Esophagus squamous epithelium (tissue), 5 donors: ENCODE measurements at places on chromosomes 2 and 18.
A peak's percentile ranks its signal among the peaks of the same experiment; 100 is the strongest.

DNA sequence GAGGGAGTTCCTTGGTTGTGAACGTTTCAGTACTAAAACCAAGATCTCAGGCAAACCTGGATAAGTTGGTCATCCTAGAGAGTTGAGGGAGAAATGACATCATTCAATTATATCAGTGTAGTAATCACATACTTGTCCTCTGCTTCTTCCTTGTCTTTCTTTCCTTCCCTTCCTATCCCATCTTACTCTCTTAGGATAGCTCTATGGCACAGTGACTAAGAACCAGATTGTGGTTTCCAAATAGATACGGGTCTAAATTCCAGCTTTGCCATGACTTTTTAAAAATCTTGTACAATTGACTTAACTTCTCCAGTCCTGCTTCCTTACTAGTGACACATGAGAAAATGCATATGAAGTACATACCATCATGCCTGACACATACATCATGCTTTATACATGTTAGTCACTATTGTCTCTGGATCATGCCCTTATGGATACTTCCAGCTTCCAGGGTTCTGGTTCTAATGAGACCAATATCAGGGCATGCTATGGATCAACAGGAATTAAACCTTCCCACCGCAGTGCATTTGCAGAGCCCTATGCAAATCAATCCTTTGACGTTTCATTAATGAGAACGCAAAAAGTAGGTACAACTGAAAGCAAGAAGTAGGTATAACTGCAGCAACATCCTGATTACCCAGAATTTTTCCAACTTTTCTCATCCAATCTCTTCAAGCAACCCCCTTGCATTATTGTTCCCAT lies 168.0 kb upstream of the KLF7 start:
- peaks cover 61% of the 10 kb centered on the region for H3K4me1 ChIP-seq
- H3K4me3 ChIP-seq: no peak overlapping the region
- H3K36me3 ChIP-seq: no peaks in the 10 kb centered on the region
- H3K27me3 ChIP-seq: no peaks in the 10 kb centered on the region

DNA sequence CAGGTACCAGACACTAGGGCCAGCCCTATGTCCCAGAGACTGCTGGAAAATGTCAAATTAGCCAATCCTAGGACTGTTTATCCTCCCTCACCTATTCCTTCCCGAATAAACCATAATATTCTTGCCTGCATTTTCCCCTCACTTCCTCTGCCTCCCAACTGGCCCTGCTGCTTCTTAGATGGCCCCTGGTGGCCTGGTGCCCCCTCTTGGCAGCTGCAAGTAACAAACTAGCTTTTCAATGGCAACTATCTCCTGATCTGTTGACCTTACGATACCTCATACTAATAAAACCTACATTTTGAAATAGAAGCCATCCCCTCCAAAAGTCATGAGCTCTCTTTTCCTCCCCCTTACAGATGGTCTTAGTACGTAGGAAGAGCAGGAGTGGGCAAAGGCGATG lies 132.0 kb downstream of the ALPK2 start:
- H3K4me1 ChIP-seq: peaks cover 17% of the 10 kb centered on the region
- H3K4me3 ChIP-seq: no peak overlapping the region
- no peak for DNase-seq

GRCh38 chr2:60513191-60513590 lies 40.3 kb downstream of the BCL11A start:
- no peak for DNase-seq
- no peaks in the 10 kb centered on the region for H3K27me3 ChIP-seq
- H3K4me1 ChIP-seq: peaks cover 27% of the 10 kb centered on the region
- H3K36me3 ChIP-seq: no peaks in the 10 kb centered on the region
- peak overlapping the region; percentile 78 for H3K27ac ChIP-seq

- H3K27ac ChIP-seq: peak overlapping the region; percentile 70
- H3K36me3 ChIP-seq: no peaks in the 10 kb centered on the region
- no peak for DNase-seq
Observed at GRCh38 chr2:71466301-71467179, 13.2 kb downstream of the DYSF start.

- no peak overlapping the region for H3K27ac ChIP-seq
- H3K4me1 ChIP-seq: no peaks in the 10 kb centered on the region
- H3K4me3 ChIP-seq: no peak overlapping the region
- no peaks in the 10 kb centered on the region for H3K27me3 ChIP-seq
- H3K36me3 ChIP-seq: no peaks in the 10 kb centered on the region
Observed at GRCh38 chr2:25537526-25537925, 135.9 kb downstream of the DTNB start.

GRCh38 chr2:221571025-221571550 lies 1.0 kb downstream of the EPHA4 start:
- H3K4me1 ChIP-seq: peaks cover 13% of the 10 kb centered on the region
- no peak for DNase-seq
- peaks cover 7% of the 10 kb centered on the region for H3K27me3 ChIP-seq
- H3K36me3 ChIP-seq: no peaks in the 10 kb centered on the region
- peak overlapping the region; percentile 88 for H3K27ac ChIP-seq

GRCh38 chr18:23283916-23284430 lies 148.7 kb downstream of the CABLES1 start:
- DNase-seq: no peak
- H3K4me1 ChIP-seq: peaks cover 5% of the 10 kb centered on the region
- H3K4me3 ChIP-seq: no peak overlapping the region
- H3K36me3 ChIP-seq: no peaks in the 10 kb centered on the region
- no peaks in the 10 kb centered on the region for H3K27me3 ChIP-seq

DNA sequence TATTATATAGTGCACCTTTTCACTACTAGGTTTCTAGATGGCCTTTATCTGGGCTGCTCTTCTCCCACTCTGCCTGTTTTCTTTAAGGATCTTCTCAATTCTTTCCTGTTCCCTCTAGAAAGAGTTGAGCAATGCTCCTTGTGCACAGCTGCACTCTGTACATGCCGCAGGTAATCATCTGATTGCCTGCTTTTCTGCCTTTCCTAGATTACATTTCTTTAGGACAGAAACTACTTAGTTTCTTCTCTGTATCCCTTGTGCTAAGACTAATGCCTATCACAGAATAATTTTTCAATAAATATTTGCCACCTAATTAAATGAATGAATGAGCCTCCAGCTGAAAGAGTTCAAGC lies 802.4 kb upstream of the ID2 start:
- no peaks in the 10 kb centered on the region for H3K4me1 ChIP-seq
- no peak overlapping the region for H3K27ac ChIP-seq
- no peak overlapping the region for H3K4me3 ChIP-seq
- H3K27me3 ChIP-seq: no peaks in the 10 kb centered on the region
- H3K36me3 ChIP-seq: no peaks in the 10 kb centered on the region

GRCh38 chr2:99710721-99711120 lies 220.9 kb upstream of the REV1 start:
- no peaks in the 10 kb centered on the region for H3K27me3 ChIP-seq
- no peak for DNase-seq
- H3K4me3 ChIP-seq: no peak overlapping the region
- no peaks in the 10 kb centered on the region for H3K36me3 ChIP-seq

GRCh38 chr2:58634653-58635370 lies 393.7 kb upstream of the FANCL start:
- no peak overlapping the region for H3K4me3 ChIP-seq
- no peak overlapping the region for H3K27ac ChIP-seq
- DNase-seq: no peak
- H3K27me3 ChIP-seq: no peaks in the 10 kb centered on the region

- H3K27ac ChIP-seq: no peak overlapping the region
- no peak overlapping the region for H3K4me3 ChIP-seq
- DNase-seq: no peak
- H3K36me3 ChIP-seq: no peaks in the 10 kb centered on the region
Observed at GRCh38 chr2:175030380-175031271, 25.4 kb upstream of the CHN1 start.

DNA sequence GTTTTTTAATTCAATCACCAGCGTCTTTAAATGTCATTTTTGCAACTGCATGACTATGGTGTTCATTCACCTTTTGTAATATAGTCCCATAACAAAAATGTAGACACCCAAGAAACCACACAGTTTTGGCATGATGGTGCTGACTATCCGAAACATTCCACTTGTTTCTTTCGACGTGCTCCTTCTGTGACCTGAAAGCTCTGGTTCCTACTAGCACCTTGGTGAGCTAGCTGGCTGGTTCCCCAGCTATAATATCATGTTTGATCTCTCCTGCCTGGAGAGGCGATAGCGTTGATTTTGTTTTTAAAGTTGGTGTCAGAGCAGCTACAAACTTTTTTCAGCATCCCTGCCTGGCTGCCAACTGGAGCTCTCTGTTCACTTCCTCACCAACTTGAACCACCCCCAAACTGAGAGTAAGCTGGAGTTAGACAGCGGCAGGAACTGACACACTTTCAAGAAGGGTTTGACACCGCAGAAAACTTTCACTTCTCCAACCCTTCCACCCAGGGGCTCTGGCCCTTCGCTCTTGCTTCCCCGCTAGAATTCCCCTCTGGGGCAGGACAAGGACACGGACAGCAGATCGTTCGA lies 1.1 kb downstream of the ATAD2B start:
- H3K4me1 ChIP-seq: peaks cover 22% of the 10 kb centered on the region
- no peaks in the 10 kb centered on the region for H3K36me3 ChIP-seq
- H3K4me3 ChIP-seq: peak overlapping the region; percentile 87
- no peaks in the 10 kb centered on the region for H3K27me3 ChIP-seq
- DNase-seq: peak; percentile 27

GRCh38 chr2:201114846-201115245 lies 1.1 kb upstream of the CFLAR start:
- peak overlapping the region; percentile 11 for H3K27ac ChIP-seq
- DNase-seq: no peak
- H3K4me3 ChIP-seq: no peak overlapping the region
- H3K27me3 ChIP-seq: no peaks in the 10 kb centered on the region
- no peaks in the 10 kb centered on the region for H3K36me3 ChIP-seq
- no peaks in the 10 kb centered on the region for H3K4me1 ChIP-seq

GRCh38 chr2:171893196-171893823 lies 734 bp downstream of the SLC25A12 start:
- H3K27ac ChIP-seq: peak overlapping the region; percentile 90
- DNase-seq: no peak
- no peaks in the 10 kb centered on the region for H3K36me3 ChIP-seq
- H3K4me1 ChIP-seq: peaks cover 34% of the 10 kb centered on the region
- no peaks in the 10 kb centered on the region for H3K27me3 ChIP-seq

- no peak for DNase-seq
- H3K4me1 ChIP-seq: peaks cover 3% of the 10 kb centered on the region
- no peaks in the 10 kb centered on the region for H3K36me3 ChIP-seq
- H3K4me3 ChIP-seq: peak overlapping the region; percentile 17
- H3K27ac ChIP-seq: peak overlapping the region; percentile 75
Observed at GRCh38 chr2:144430722-144431391, 89.1 kb downstream of the ZEB2 start.

GRCh38 chr2:202032846-202033316 lies 774 bp upstream of the FZD7 start:
- H3K36me3 ChIP-seq: no peaks in the 10 kb centered on the region
- peaks cover 25% of the 10 kb centered on the region for H3K4me1 ChIP-seq
- H3K4me3 ChIP-seq: peak overlapping the region; percentile 60

- no peak overlapping the region for H3K27ac ChIP-seq
- no peak overlapping the region for H3K4me3 ChIP-seq
- H3K4me1 ChIP-seq: no peaks in the 10 kb centered on the region
- no peaks in the 10 kb centered on the region for H3K36me3 ChIP-seq
- no peaks in the 10 kb centered on the region for H3K27me3 ChIP-seq
- DNase-seq: no peak
Observed at GRCh38 chr2:179745635-179746256, 115.7 kb downstream of the ZNF385B start.

GRCh38 chr18:76979906-76980305 lies 152.7 kb downstream of the MBP start:
- H3K36me3 ChIP-seq: no peaks in the 10 kb centered on the region
- no peaks in the 10 kb centered on the region for H3K27me3 ChIP-seq
- peaks cover 21% of the 10 kb centered on the region for H3K4me1 ChIP-seq
- H3K4me3 ChIP-seq: no peak overlapping the region

DNA sequence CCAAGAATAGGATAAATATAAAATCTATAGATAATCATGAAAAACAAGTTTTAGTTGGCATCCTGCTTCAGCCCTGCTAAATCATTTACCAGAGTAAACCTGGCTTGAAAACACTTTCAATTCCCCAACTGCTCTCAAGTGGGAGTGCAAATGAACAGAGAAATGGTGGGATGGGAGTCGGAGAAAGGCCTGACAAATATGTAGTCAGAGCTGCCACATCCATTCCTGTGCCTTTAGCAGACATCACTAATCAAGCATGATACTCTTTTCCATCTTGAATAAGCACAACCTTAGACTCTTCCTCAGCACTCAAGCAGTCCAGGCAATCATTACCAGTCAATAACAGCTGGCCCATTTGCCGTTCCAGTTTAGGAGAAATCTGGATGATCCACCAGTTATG lies 101.3 kb downstream of the ANKRD44 start:
- DNase-seq: no peak
- H3K27ac ChIP-seq: peak overlapping the region; percentile 12
- H3K4me1 ChIP-seq: peaks cover 38% of the 10 kb centered on the region

GRCh38 chr2:11829324-11829946 lies 83.0 kb downstream of the LPIN1 start:
- H3K27me3 ChIP-seq: no peaks in the 10 kb centered on the region
- H3K4me3 ChIP-seq: peak overlapping the region; percentile 13
- peak overlapping the region; percentile 69 for H3K27ac ChIP-seq
- H3K4me1 ChIP-seq: peaks cover 7% of the 10 kb centered on the region

DNA sequence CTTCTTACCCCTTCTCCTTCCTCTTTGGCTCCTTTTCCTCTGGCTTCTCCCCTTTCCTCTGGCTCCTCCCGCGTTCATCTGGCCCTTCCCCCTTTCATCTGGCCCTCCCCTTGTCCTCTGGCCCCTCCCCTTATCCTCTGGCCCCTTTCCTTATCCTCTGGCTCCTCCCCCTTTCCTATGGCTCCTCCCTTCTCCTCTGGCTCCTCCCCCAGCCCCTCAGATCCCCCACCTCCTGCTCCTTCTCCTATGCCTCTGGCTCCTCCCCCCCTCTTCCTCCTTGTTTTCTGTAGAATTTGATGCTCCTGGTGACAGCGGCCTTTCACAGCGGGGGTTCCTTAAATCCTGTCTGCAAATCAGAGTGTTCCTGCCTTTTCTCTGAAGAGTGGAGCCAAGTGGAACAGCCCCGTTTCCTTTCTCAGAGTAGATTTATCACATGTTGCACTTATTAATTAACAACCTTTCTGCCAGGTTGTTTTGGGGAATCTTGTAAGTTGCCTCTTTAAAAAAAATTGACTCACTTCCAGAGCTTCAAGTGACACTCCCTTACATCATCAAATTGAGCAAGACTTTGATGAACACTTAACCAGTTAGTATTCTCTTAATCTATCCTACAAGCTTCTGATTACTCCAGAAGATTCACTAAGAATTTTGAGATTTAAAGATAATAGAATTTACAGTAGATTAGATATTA lies 27.9 kb downstream of the FABP1 start:
- no peaks in the 10 kb centered on the region for H3K36me3 ChIP-seq
- H3K4me3 ChIP-seq: no peak overlapping the region
- no peaks in the 10 kb centered on the region for H3K4me1 ChIP-seq

- no peaks in the 10 kb centered on the region for H3K4me1 ChIP-seq
- no peaks in the 10 kb centered on the region for H3K36me3 ChIP-seq
- no peaks in the 10 kb centered on the region for H3K27me3 ChIP-seq
- no peak overlapping the region for H3K27ac ChIP-seq
- no peak for DNase-seq
- H3K4me3 ChIP-seq: no peak overlapping the region
Observed at GRCh38 chr2:70725505-70725904, 42.5 kb downstream of the ADD2 start.

GRCh38 chr2:159213296-159213695 lies 73.2 kb downstream of the WDSUB1 start:
- DNase-seq: no peak
- H3K4me1 ChIP-seq: no peaks in the 10 kb centered on the region
- peaks cover 13% of the 10 kb centered on the region for H3K36me3 ChIP-seq
- no peaks in the 10 kb centered on the region for H3K27me3 ChIP-seq
- no peak overlapping the region for H3K4me3 ChIP-seq
